ENCODE measurements at places on chromosomes 3 and 15. TPM values are rescaled to one million over a fixed set of nuclear protein-coding genes. Genes with fewer than 3 reads are reported as not detected.
A peak's percentile ranks its signal among the peaks of the same experiment; 100 is the strongest.

BOC gene
- total RNA-seq: 21.9 TPM

MNS1 gene
- 7.8 TPM for total RNA-seq

EIF4E3 gene
- total RNA-seq: 11.4 TPM

HESX1 gene
- 0.89 TPM for total RNA-seq

RPS27L gene
- 69.6 TPM for total RNA-seq

DNA sequence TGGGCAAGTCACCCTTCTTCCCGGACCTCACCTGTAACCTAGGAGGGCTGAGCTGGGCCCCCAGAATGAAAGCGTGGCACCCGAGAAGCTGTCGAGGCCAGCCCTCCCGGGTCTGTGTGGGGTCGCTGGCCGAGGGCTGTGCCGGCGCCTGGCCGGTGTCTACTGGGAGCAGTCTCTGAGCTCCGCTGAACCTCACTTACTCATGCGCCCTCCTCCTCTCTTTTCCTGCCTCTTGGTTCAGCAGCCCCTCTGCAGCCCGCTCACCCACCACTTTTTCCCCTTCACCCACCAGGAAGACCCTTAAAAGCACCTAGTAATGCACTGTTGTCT lies 419 bp downstream of the HYKK start:
- H3K27ac ChIP-seq: peak overlapping the region; percentile 71
- no peak for DNase-seq
- H3K4me3 ChIP-seq: peak overlapping the region; percentile 73
- no peaks in the 10 kb centered on the region for H3K36me3 ChIP-seq

- no peak overlapping the region for H3K4me3 ChIP-seq
- DNase-seq: peak; percentile 67
- no peak overlapping the region for H3K27ac ChIP-seq
These were observed 6.0 kb upstream of the PLCB2 start for GRCh38 chr15:40313531-40314398.

- H3K4me3 ChIP-seq: no peak overlapping the region
- H3K4me1 ChIP-seq: no peaks in the 10 kb centered on the region
- DNase-seq: no peak
- no peaks in the 10 kb centered on the region for H3K27me3 ChIP-seq
- H3K27ac ChIP-seq: no peak overlapping the region
These were observed 184.8 kb downstream of the MECOM start for GRCh38 chr3:169478566-169479313.

DNA sequence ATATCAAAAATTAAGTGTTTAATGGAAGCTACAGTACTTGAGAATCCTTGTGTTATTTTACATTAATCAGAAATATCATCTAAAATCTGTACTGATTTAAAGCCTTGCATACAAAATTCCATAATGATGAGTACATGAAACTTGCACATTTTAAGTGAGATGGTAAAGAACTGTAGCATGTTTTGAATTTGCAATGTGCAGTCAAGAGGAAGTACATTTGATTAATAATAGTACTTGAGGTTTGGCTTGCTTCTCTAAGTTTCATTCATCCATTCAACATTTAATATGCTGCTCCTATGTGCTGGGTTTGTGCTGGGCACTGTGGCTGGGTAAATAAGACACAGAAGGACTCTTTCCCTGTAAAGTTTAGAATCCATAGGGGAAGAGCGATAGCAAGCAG lies 332.3 kb downstream of the CNTN3 start:
- H3K36me3 ChIP-seq: peaks cover 6% of the 10 kb centered on the region
- H3K4me3 ChIP-seq: no peak overlapping the region
- no peaks in the 10 kb centered on the region for H3K4me1 ChIP-seq
- no peak for DNase-seq
- H3K27me3 ChIP-seq: no peaks in the 10 kb centered on the region

DNA sequence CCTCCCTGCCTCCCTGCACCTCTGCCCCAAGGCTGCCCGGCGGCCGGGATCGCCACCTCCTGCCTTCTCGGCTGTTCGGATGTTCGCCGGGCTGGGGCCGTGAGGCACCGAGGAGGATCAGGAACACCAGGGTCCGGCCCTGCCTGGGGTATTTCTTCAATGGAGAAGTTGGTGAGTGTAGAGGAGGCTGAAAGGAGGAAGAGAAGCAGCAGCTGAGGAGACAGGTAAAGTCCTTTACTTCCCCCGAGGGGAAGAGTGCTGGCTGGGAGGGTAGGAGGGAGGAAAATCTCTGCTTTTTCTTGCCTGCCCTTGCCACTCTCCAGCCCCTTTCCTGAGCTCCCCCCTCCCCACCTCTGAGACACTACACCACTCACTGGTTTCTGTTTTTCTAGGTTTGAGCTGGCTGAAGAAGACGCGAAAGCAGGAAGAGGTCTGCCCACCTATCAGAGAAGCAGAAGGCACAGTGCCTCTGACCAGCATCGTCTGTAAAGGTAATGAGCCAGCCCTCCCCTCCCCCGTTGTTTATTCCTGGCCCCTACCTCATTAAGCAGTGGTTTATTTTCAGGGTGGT lies 519 bp downstream of the ASB7 start:
- H3K27ac ChIP-seq: peak overlapping the region; percentile 87
- peaks cover 6% of the 10 kb centered on the region for H3K4me1 ChIP-seq
- no peaks in the 10 kb centered on the region for H3K36me3 ChIP-seq
- peak; percentile 10 for DNase-seq
- peak overlapping the region; percentile 81 for H3K4me3 ChIP-seq
- no peaks in the 10 kb centered on the region for H3K27me3 ChIP-seq

GRCh38 chr3:185824051-185825005 lies 514 bp downstream of the IGF2BP2 start:
- peak overlapping the region; percentile 60 for H3K4me3 ChIP-seq
- H3K27ac ChIP-seq: peak overlapping the region; percentile 80
- H3K36me3 ChIP-seq: no peaks in the 10 kb centered on the region
- no peaks in the 10 kb centered on the region for H3K4me1 ChIP-seq

- H3K27me3 ChIP-seq: no peaks in the 10 kb centered on the region
- H3K4me1 ChIP-seq: peaks cover 18% of the 10 kb centered on the region
- no peaks in the 10 kb centered on the region for H3K36me3 ChIP-seq
- peak; percentile 92 for DNase-seq
- H3K27ac ChIP-seq: peak overlapping the region; percentile 100
- peak overlapping the region; percentile 88 for H3K4me3 ChIP-seq
These were observed 960 bp upstream of the KLF13 start for GRCh38 chr15:31325595-31326155.

DNA sequence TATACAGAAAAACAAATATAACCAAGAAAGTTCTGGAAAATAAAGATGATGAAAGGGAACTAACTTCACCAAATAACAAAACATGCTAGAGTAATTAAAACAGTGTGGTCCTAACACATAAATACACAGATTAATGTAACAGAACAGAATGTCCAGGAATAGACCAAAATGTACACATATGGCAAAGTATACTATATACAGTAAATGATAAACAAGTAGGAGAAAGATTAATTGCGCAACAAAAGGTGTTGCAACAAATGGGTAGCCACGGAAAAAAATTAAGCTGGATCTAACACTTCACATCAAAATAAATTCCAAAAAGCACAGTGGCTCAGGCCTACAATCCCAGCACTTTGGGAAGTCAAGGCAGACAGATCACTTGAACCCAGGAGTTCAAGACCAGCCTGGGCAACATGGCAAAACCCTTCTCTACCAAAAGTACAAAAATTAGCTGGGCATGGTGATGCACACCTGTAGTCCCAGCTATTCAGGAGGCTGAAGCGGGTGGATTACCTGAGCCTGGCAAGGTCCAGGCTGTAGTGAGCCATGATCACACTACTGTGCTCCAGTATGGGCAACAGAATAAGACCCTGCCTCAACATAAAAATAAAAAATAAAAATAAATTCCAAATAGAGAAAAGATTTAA lies 19.8 kb downstream of the SCAP start:
- no peak overlapping the region for H3K4me3 ChIP-seq
- no peaks in the 10 kb centered on the region for H3K4me1 ChIP-seq
- H3K27ac ChIP-seq: no peak overlapping the region
- peak; percentile 39 for DNase-seq
- H3K27me3 ChIP-seq: no peaks in the 10 kb centered on the region
- H3K36me3 ChIP-seq: no peaks in the 10 kb centered on the region

DNA sequence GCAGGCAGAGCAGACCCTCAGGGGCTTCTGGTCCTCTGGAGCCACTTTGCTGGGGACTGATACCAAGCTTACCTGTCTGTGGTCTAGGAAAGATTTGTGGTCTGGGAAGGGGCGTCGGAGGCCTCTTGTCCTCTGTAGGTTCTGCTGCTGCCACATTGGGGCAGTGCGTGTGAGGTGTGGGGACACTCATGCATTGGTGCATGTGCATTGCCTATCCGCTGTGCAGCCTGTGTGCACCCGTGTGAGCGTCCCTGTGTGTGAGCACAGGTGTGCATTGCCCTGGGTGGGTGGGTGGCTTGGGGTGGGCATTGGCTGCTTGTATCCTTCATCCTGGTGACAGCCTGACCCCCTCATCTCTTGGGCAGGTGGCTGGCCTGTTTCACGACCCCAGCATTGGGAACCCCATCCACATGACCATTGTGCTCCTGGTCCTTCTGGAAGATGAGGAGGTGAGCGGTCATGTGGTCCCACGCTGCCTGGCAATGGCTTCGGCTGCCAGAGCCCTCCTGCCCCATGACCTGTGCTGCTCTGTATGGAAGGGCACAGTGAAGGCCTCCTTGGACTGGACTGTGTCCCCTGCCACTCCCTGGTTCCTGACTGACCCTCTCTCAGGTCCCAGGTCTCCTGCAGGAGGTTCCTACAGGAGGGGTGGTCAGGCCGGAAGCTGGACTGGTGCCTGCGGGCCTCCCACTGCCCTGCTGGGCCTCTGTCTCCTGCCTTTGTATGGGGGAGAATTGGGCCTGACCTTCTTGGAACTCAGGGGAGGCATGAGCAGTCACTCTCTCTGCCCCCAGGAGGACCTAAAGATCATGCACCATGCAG lies 41.5 kb downstream of the SAXO2 start:
- no peak for DNase-seq
- no peaks in the 10 kb centered on the region for H3K4me1 ChIP-seq
- H3K4me3 ChIP-seq: no peak overlapping the region
- no peaks in the 10 kb centered on the region for H3K36me3 ChIP-seq
- no peaks in the 10 kb centered on the region for H3K27me3 ChIP-seq
- no peak overlapping the region for H3K27ac ChIP-seq

DNA sequence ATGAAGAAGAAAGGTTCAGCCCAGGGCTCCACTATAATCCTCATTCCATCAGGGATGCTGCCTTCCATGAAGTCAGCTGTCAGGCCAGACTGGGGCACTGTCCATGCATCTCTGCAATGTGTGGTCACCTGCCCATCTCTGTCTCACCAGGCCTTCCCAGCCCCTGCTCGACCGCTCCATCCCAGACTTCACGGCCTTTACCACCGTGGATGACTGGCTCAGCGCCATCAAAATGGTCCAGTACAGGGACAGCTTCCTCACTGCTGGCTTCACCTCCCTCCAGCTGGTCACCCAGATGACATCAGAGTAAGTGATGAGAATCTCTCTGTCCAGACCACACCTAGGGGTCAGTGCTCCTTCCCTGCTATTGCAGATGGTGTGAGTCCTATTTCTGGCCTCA lies 454.1 kb downstream of the EPHB1 start:
- no peaks in the 10 kb centered on the region for H3K27me3 ChIP-seq
- H3K36me3 ChIP-seq: no peaks in the 10 kb centered on the region
- no peak for DNase-seq

DNA sequence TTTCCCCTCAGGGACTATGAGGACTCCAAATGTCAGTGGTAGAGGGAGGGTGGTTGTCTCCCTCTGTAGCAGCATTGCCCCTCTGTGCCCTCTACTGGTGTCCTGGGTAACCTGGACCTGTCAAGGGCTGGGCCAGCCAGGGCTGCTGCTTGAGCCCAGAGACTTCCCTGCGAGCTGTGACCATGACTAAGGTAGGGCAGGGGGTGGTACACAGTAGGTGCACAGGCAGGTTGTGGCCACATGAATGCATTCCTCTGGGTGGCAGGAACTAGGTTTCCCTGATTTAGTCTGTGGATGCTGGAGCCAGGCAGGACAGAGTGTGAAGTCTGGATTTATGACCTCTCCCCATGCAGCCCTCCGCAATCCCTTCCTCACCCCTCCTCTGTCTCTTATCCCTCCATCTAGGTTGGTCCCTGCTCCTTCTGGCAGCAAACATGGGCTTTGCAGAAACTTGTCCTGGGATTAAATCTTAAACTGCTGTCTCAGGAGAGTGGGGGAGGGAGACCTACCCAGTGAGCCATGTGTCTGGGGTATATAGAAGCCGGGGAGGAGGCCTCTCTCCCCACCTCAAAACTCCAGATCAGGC lies 8.7 kb upstream of the SEMA3F start:
- no peak overlapping the region for H3K4me3 ChIP-seq
- no peaks in the 10 kb centered on the region for H3K27me3 ChIP-seq
- no peaks in the 10 kb centered on the region for H3K36me3 ChIP-seq
- peaks cover 33% of the 10 kb centered on the region for H3K4me1 ChIP-seq

DNA sequence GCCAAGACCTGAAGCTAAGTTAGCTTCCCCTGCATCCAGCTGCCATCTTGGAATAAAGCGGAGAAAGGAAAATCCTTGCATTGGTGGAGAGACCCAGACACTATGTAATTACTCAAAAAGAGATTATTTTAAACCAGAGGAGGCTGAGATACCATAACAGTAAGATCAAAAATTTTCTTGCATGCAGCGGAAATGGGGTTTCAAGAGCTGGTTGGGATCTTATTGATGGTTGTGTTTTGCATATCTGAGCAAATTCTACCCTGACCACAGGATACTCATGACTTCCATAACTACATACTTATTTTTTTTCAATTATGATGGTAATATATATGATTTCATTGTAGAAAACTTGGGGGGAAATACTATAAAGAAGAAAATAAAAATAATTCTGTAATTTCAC lies 17.5 kb downstream of the TMEM158 start:
- no peak for DNase-seq
- H3K27me3 ChIP-seq: no peaks in the 10 kb centered on the region
- no peak overlapping the region for H3K27ac ChIP-seq
- no peaks in the 10 kb centered on the region for H3K36me3 ChIP-seq
- H3K4me1 ChIP-seq: peaks cover 3% of the 10 kb centered on the region

- no peak overlapping the region for H3K27ac ChIP-seq
- H3K27me3 ChIP-seq: no peaks in the 10 kb centered on the region
- no peaks in the 10 kb centered on the region for H3K36me3 ChIP-seq
- no peak for DNase-seq
These were observed 63.5 kb downstream of the KAT2B start for GRCh38 chr3:20103731-20104130.

DNA sequence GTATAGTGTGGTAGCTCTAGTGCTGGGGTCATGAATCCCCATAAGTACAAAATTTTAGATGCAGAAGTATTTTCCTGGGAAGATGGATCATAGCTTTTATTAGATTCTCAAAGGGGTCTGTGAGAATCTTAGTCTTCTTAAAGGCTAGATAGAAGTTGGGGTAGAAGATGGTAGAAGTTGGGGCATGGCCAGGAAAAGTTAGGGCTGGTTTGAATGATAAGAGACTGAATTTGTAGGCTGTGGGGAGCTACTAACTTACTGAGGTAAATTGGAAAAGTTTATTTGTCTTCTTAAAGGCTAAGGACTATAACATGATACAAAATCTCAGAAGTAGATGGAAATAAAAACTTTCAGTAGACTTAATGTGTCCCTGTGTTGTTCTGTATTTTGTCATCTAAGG lies 1.6 kb upstream of the UBE2Q2 start:
- H3K27ac ChIP-seq: no peak overlapping the region
- no peak overlapping the region for H3K4me3 ChIP-seq
- H3K4me1 ChIP-seq: peaks cover 18% of the 10 kb centered on the region
- no peak for DNase-seq
- no peaks in the 10 kb centered on the region for H3K27me3 ChIP-seq

All from lung (tissue), 17 donors.